ENCODE measurements at places on chromosomes 2 and 18. TPM values are rescaled to one million over a fixed set of nuclear protein-coding genes. Genes with fewer than 3 reads are reported as not detected.

- no peaks in the 10 kb centered on the region for H3K36me3 ChIP-seq
- H3K4me3 ChIP-seq = no peak overlapping the region
- no peak overlapping the region for H3K27ac ChIP-seq
- H3K27me3 ChIP-seq = no peaks in the 10 kb centered on the region
- DNase-seq = no peak
Measured at GRCh38 chr2:134897932-134898331, 20.7 kb upstream of the CCNT2 start.

DNA sequence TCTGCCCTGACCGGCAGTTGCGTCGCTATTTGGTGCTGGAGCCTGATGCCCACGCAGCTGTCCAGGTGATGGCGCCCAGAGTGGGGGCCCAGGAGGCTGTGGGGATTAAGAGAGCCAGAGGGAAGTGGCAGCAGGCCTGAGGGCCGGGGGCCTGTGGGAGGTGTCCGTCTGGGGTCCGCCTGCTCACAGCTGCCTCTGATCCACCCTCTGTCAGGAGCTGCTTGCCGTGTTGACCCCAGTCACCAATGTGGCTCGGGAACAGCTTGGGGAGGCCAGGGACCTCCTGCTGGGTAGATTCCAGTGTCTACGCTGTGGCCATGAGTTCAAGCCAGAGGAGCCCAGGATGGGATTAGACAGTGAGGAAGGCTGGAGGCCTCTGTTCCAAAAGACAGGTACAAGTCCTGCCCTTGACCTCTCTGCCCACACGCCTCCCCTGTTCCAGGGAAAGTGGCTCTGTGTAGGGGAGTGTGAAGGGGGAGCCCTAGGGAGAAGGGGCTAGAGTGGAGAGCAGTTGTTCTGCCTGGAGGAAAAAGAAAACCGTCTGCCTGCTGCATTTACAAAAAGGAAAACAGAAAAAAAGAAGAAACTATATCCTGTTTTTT, 11.6 kb downstream of the STK11IP start:
- no peak for DNase-seq
- peaks cover 49% of the 10 kb centered on the region for H3K36me3 ChIP-seq
- H3K27ac ChIP-seq = no peak overlapping the region

DNA sequence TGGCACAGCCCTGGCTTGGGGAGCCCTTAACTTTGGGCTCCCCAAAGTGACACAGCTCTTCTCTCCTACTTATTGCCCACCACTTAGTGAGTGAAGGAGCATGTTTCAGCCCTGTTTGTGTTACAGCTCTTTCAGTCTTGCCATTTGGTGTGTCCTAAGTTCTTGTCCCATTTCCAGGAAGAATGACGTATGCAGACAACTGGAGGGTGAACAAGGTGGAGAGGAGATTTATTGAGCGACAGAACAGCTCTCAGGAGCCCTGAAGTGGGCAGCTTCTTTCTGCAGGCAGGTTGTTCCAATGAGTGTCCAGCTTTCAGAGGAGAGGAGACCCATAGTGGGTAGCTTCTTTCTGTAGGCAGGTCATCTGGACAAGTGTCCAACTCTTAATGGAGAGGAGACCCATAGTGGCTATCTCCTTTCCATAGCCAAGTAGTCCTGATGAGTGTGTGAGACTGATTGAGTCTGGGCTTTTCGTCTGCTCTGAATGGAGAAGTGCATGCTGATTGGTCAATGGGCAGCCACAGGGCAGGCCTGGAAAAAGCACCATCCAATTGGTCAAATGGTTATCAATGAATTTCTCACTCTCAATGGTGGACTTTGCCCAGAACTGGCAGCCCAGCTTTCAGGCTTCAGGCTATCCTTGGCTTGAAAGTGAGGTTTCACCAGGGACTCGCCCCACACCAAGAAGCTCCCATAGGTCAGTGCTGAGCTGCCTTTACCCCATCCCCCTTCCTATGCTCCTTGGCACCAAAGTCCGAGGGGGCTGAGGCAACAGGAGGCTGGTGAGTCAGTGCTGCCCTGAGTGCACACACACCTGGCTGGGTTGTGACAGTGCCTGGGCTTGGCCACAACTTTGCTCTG, 688.2 kb downstream of the NYAP2 start:
- no peak overlapping the region for H3K4me3 ChIP-seq
- H3K27ac ChIP-seq = no peak overlapping the region
- H3K4me1 ChIP-seq = no peaks in the 10 kb centered on the region
- no peaks in the 10 kb centered on the region for H3K27me3 ChIP-seq
- H3K36me3 ChIP-seq = no peaks in the 10 kb centered on the region

DNA sequence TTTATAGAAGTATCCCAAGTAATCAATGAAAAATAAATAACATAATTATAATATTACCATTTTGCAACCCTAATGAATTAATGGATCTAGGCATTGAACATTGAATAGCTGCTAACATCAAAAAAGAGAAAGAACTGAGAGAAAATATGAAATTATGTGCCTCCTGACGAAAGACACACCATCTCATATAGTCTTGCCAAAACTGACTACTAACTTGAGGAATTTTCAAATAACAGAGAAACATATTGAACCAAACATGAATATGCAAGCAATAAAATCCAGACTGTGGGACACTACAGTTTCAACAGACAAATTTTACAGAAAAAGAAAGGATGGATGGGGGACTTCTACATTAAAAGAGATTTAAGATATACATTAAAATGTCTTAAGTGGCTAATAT, 165.7 kb downstream of the WDPCP start:
- H3K4me3 ChIP-seq = no peak overlapping the region
- H3K27ac ChIP-seq = no peak overlapping the region
- no peaks in the 10 kb centered on the region for H3K36me3 ChIP-seq
- no peak for DNase-seq
- H3K4me1 ChIP-seq = no peaks in the 10 kb centered on the region
- no peaks in the 10 kb centered on the region for H3K27me3 ChIP-seq

DNA sequence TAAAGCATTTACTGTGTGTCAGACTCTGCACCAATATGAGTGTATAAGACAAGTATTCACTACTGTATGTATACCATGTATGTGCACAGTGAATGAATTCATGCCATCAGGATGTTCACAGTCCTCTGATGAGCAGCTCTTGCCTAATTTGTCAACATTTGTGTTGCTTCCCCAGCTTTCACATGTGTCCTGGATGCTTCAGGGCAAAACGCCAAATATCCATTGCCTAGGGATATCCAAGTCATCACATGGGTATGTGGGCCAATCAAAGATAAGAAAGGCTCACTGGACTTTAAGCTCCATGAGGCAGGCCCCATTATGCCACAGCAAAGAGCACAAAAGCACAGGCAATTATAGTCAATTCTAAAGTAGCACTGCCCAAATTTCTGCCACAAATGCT, 134.2 kb upstream of the CHAC2 start:
- no peaks in the 10 kb centered on the region for H3K36me3 ChIP-seq
- H3K27me3 ChIP-seq = no peaks in the 10 kb centered on the region
- H3K27ac ChIP-seq = no peak overlapping the region
- H3K4me3 ChIP-seq = no peak overlapping the region

DNA sequence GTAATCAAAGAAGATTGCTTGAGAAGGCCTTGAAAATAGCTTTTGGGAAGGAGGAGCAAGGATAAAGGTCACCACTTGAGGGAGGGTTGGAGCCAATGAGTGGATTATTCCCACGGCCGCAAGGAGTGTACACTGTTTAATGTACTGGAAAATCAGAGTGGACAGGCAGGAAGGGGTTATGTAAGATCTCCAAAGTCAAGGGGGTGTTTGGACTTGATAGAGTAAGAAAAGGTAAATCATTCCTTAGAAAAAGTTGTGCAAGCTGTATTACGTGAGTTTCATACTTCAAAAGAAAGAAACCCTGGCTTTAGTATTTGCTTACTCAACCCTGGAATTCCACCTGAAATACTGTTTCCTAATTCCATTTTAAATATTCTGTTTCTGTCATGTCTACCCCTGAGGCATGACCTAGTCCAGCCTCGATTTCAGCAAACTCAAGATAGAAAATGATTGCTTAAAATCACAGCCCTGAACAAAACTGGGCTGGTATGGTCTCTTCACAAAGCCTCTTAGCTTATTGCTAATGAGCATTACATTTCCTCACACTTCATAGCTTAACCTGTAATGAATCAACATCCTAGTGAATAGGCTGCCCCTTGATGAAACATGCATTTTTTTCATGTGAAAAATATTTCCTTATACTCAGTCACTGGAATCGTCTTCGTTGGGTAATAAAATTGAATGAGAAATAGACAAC, 1.1 kb downstream of the MREG start:
- H3K4me1 ChIP-seq = peaks cover 15% of the 10 kb centered on the region
- H3K4me3 ChIP-seq = peak overlapping the region; percentile 93
- no peaks in the 10 kb centered on the region for H3K36me3 ChIP-seq
- H3K27ac ChIP-seq = no peak overlapping the region
- H3K27me3 ChIP-seq = no peaks in the 10 kb centered on the region
- DNase-seq = no peak

The SNTG2 gene
- 18.6 TPM for total RNA-seq

Data from thoracic aorta (tissue), 2 donors.